Activated CD4-positive, alpha-beta T cell treated with anti-CD3 and anti-CD28 coated beads, Interleukin-2, amount 10 ng/mL, durations not matched to agents 7 days and 5 days (primary cell): ENCODE measurements at places on chromosomes 3 and 15.
A peak's percentile ranks its signal among the peaks of the same experiment; 100 is the strongest.

GRCh38 chr3:83863380-83863779, 1095.4 kb upstream of the CADM2 start:
- no peak overlapping the region for H3K4me3 ChIP-seq
- no peaks in the 10 kb centered on the region for H3K27me3 ChIP-seq
- DNase-seq, result no peak
- no peak overlapping the region for H3K27ac ChIP-seq

DNA sequence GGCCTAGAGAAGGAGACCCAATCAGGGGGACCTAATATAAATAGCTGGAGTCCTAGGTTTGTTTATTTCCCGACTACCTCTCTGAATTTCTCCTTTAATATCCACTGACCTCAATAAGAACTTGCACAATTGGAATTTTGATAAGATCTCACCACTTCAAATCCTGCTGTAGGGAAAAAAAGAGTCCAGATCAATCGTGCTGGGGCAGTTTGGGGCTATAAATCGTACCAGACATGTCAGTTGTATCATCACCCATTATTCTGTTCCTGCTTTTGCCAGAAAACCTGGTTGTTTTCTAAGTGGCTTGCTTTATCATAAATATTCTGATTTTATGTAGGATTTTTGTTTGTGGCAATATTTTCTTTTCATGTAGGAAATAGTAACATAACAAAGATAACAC, 281.3 kb downstream of the DIPK2A start:
- no peak overlapping the region for H3K27ac ChIP-seq
- H3K27me3 ChIP-seq, result peaks cover 6% of the 10 kb centered on the region
- H3K36me3 ChIP-seq, result no peaks in the 10 kb centered on the region

- H3K36me3 ChIP-seq, result peaks cover 5% of the 10 kb centered on the region
- H3K4me3 ChIP-seq, result no peak overlapping the region
- peaks cover 40% of the 10 kb centered on the region for H3K4me1 ChIP-seq
- H3K27ac ChIP-seq, result no peak overlapping the region
- DNase-seq, result no peak
- no peaks in the 10 kb centered on the region for H3K27me3 ChIP-seq
These were observed 4.3 kb upstream of the PKM start for GRCh38 chr15:72235298-72235697.

DNA sequence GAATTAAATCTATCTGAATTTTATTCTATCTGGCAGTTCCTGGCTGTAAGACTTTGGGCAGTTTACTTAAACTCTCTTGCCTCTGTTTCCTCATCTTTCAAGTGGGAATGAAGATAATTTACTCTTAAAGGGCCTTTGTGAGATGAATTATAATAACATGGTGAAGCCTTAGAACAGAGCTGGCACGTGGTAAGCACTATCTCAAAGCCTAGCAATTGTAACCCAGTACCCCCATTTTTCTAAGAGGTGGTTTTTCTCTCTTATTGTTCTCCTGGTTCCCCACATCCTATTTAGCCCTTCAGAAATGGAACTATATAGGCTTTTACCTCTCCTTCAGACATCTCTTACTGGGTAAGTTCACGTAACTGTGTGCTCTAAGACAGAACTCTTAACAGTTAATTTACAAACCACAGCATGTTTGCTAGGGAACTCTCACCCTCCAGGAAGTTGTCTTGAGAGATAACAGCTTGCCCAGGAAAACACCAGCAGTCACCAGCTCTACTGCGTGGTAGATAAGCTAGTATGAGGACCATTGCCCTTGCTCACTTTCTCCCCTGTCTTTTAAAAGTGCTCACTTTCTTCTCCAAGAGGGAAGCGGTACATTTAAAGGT, 12.3 kb upstream of the CRBN start:
- H3K4me1 ChIP-seq, result peaks cover 30% of the 10 kb centered on the region
- peak overlapping the region; percentile 83 for H3K27ac ChIP-seq
- no peaks in the 10 kb centered on the region for H3K36me3 ChIP-seq

- H3K27ac ChIP-seq, result no peak overlapping the region
- H3K36me3 ChIP-seq, result no peaks in the 10 kb centered on the region
- no peak for DNase-seq
- no peak overlapping the region for H3K4me3 ChIP-seq
These were observed 317.3 kb downstream of the ZBTB20 start for GRCh38 chr3:114829783-114830182.

GRCh38 chr3:17233398-17233800, 348.6 kb downstream of the PLCL2 start:
- peaks cover 2% of the 10 kb centered on the region for H3K36me3 ChIP-seq
- no peaks in the 10 kb centered on the region for H3K27me3 ChIP-seq
- H3K4me1 ChIP-seq, result peaks cover 28% of the 10 kb centered on the region
- peak; percentile 68 for DNase-seq
- H3K27ac ChIP-seq, result no peak overlapping the region
- no peak overlapping the region for H3K4me3 ChIP-seq

DNA sequence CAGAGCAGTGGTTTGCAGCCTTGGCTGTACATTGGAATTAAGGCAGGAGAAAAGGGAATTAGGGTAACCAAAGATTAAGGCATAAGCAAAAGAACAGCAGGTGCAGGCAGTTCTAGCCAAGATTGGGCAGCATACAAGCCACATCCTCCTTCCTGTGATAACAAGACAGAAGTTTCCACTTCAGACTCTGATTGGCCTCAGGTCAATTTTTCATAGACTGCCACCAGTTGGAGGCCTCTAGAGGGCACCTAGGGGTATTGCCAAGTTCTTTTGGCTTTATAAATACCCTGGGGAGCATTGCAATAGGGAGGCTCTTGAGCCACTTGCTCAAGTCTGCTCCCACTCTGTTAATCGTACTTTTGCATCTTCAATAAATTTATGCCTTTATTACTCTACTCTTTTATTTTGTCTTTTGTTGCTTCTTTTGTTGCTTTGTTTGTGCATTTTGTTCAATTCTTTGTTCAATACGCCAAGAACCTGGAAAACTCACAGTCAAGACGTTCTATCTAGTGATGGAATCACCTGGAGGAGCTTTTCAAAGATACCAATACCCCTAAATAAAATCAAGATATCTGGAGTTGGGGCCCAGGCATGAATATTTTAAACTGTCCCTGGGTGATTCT, 32.2 kb upstream of the FMN1 start:
- peaks cover 3% of the 10 kb centered on the region for H3K27me3 ChIP-seq
- H3K27ac ChIP-seq, result peak overlapping the region; percentile 57
- H3K4me3 ChIP-seq, result no peak overlapping the region

- H3K27me3 ChIP-seq, result peaks cover 3% of the 10 kb centered on the region
- peaks cover 14% of the 10 kb centered on the region for H3K4me1 ChIP-seq
- no peak overlapping the region for H3K27ac ChIP-seq
- DNase-seq, result no peak
- no peak overlapping the region for H3K4me3 ChIP-seq
- H3K36me3 ChIP-seq, result no peaks in the 10 kb centered on the region
These were observed 17.1 kb downstream of the NEK10 start for GRCh38 chr3:27352047-27352446.

GRCh38 chr3:11944052-11944673, 60.0 kb upstream of the SYN2 start:
- no peak overlapping the region for H3K4me3 ChIP-seq
- DNase-seq, result no peak
- H3K27me3 ChIP-seq, result no peaks in the 10 kb centered on the region
- H3K27ac ChIP-seq, result no peak overlapping the region

- H3K4me1 ChIP-seq, result no peaks in the 10 kb centered on the region
- DNase-seq, result no peak
- no peaks in the 10 kb centered on the region for H3K27me3 ChIP-seq
- H3K36me3 ChIP-seq, result no peaks in the 10 kb centered on the region
- H3K27ac ChIP-seq, result no peak overlapping the region
These were observed 1.8 kb downstream of the ATP13A4 start for GRCh38 chr3:193552923-193553322.

DNA sequence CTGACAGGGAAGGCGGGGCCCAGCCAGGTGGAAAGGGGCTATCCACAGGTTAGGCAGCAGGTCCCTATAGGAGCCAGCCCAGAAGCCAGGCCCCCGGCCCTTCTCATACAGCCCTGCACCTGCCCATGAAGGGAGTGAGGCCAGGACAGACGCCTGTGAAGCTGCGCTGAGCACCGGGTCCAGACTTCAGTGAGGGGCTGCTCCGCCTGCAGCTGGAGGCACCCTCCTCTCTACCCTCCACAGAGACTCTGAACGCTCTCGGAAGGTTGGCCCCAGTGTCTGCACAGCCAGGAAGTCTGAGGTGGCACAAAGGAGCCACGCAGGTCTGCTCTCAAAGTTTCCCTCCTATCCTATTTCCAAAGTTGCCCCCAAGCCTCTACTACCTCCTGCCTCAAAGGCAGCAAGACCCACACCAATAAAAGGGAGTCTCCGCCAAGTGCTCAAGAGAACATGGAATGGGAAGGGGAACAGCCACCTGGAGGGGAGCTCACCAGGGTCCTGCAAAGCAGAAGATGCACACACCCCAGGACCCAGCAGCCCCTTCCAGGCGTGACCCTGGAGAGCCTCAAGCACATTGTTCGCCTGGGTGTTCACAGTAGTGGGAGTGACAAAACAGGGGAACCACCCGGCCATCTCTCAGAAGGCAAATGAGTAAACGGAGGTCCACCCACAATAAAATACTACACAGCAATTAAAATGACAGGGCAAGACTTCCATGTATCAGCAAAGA, 19.5 kb downstream of the XXYLT1 start:
- no peak overlapping the region for H3K4me3 ChIP-seq
- H3K36me3 ChIP-seq, result no peaks in the 10 kb centered on the region
- no peak for DNase-seq
- peaks cover 16% of the 10 kb centered on the region for H3K4me1 ChIP-seq
- H3K27me3 ChIP-seq, result no peaks in the 10 kb centered on the region
- no peak overlapping the region for H3K27ac ChIP-seq

DNA sequence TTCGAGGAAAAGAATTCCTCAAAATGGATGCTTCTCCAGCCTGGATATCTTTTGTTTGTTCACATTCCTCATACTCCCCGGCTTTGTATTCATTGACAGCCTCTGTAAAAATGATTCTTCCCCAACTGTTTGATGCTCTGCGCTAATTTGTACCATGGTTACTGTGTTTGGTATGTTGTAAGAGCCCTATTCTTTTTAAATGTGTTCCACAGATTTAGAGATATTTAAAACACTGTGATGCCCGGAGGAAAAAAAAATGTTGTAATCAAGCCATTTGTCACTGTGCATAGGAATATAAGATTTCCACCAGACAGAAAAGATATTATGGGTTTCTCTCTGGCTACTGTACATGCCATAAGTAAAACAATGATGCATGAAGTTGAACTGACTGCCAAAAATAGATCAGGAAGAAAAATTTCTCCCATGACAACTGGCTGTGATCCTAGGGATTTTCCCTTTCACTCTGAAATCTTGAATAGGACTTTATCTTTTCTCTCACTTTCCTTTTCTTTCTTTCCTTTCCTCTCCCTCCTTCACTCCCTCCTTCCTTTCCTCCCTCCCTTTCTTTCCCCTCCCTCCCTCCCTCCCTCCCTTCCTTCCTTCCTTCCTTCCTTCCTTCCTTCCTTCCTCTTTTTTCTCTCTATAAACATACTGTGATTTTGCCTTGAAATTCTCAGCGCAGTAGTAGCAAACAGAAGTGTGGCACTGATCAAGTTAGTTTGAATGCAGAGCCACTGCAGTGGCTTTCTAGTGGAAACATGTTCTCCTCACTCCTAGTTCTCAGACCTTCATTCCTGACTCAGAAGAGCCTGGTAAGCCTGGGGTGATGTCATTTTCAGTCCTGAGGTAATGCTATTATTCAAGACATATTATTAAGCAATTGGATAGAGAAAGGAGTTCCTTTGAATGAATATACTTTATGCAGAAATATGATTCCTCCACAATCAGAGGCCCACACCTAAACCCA, 254.9 kb upstream of the TBL1XR1 start:
- no peak for DNase-seq
- no peak overlapping the region for H3K4me3 ChIP-seq

GRCh38 chr3:39289107-39289506, 9.3 kb upstream of the CX3CR1 start:
- peaks cover 46% of the 10 kb centered on the region for H3K4me1 ChIP-seq
- no peak for DNase-seq
- H3K27ac ChIP-seq, result no peak overlapping the region
- no peaks in the 10 kb centered on the region for H3K36me3 ChIP-seq
- H3K27me3 ChIP-seq, result no peaks in the 10 kb centered on the region

DNA sequence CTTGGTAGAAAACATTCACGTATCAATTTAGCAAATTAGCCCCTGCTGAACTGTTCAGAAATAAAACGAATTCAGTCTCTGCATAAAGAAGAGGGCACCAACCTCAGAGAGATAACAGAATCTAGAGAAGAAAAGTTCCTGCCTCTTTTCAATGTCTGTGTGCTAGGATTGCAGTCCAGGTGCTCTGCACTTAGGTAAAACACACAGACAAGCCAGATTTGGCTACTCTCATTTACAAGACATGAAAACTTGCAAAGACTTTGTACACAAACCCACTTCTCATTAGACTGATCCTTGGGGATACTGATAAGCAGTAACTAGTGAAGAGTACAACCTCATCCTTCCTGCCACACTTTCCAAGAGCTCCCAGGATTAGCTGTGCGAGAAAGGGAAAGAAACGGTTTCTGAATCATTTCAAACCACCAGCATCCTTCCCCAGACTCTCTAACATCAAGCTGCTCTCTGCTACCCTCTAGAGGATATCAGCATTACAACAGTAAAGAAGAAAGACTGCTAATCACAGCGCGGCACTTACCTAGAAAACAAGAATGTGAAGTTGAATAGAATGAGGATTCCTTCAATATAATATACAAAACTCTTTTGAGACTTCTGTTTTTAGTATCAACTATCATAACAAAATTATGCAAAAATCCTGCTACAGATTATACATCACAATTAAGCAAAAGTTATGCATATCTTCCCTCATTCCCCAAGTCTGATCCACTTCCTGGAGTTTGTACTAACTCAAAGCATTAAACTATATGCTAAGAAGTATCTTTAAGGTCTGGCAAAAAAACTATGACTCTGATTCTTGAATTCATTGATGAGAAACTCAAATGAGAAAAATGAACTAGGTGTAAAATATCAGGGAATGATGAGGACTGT, 306.4 kb downstream of the MAGI1 start:
- DNase-seq, result peak; percentile 27
- no peak overlapping the region for H3K4me3 ChIP-seq

GRCh38 chr15:62519900-62520299, 354.8 kb upstream of the C2CD4B start:
- H3K4me1 ChIP-seq, result no peaks in the 10 kb centered on the region
- H3K36me3 ChIP-seq, result no peaks in the 10 kb centered on the region

DNA sequence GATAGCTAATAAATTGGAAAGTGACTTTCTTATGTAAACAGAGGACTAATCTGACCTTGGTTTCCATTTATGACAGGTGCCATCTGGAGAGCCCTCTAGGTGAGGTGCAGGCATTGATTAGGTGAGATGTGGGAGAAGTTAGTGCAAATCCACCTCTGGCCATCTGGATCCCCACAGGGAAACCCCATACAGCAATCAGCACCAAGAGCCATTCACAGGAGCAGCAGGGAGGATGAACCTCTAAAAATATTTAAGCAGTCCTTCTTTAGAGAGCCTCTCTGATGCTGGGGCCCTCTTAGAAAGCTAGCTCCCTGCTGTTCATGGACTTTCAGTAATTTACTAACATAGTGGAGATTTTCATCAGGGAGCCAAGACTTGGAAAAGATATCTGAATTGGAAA, 69.3 kb downstream of the CLSTN2 start:
- DNase-seq, result no peak
- H3K27me3 ChIP-seq, result no peaks in the 10 kb centered on the region
- H3K4me3 ChIP-seq, result no peak overlapping the region
- H3K27ac ChIP-seq, result no peak overlapping the region
- H3K4me1 ChIP-seq, result no peaks in the 10 kb centered on the region
